ENCODE measurements at places on chromosomes 5 and 9. TPM values are rescaled to one million over a fixed set of nuclear protein-coding genes. Genes with fewer than 3 reads are reported as not detected.

The LCN9 gene
- total RNA-seq = not detected

The GADD45G gene
- total RNA-seq = not detected

The PFN3 gene
- not detected for total RNA-seq

The SLCO6A1 gene
- not detected for total RNA-seq

The ALDH1A1 gene
- total RNA-seq = 196 TPM

The EPB41L4B gene
- 1.3 TPM for total RNA-seq

The PCDHB3 gene
- total RNA-seq = 0.57 TPM
